ENCODE measurements at places on chromosomes 1 and 21.

- no peak for DNase-seq
Observed at GRCh38 chr1:207361889-207362288, 40.4 kb downstream of the CD55 start.

GRCh38 chr1:223208164-223209076, 65.4 kb upstream of the TLR5 start:
- no peak for DNase-seq

- DNase-seq, result peak; percentile 68
Observed at GRCh38 chr1:203296460-203297073, 8.8 kb upstream of the BTG2 start.

- no peak for DNase-seq
Observed at GRCh38 chr1:29575826-29576225, 339.5 kb downstream of the PTPRU start.

- no peak for DNase-seq
Observed at GRCh38 chr1:225413708-225414375, 14.0 kb downstream of the LBR start.

DNA sequence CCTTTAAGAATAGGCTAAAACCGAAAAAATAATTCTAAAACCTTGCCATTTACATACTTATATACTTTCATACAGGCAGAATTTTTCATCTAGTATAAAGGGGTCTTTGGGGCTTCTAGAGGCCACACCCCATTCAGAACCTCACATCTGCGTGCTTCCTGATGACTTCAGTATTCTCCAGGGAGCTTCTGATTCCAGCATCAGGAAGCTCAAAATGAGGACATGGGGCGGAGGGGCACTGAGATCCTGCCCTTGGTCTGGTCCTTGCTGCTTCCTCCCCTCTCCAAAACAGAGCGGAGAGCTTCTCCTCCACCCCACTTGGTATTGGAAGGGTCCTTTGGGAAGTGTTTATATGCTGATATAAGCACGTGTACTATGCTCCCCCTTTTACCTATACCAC, 13.8 kb downstream of the PAX7 start:
- no peak for DNase-seq

DNA sequence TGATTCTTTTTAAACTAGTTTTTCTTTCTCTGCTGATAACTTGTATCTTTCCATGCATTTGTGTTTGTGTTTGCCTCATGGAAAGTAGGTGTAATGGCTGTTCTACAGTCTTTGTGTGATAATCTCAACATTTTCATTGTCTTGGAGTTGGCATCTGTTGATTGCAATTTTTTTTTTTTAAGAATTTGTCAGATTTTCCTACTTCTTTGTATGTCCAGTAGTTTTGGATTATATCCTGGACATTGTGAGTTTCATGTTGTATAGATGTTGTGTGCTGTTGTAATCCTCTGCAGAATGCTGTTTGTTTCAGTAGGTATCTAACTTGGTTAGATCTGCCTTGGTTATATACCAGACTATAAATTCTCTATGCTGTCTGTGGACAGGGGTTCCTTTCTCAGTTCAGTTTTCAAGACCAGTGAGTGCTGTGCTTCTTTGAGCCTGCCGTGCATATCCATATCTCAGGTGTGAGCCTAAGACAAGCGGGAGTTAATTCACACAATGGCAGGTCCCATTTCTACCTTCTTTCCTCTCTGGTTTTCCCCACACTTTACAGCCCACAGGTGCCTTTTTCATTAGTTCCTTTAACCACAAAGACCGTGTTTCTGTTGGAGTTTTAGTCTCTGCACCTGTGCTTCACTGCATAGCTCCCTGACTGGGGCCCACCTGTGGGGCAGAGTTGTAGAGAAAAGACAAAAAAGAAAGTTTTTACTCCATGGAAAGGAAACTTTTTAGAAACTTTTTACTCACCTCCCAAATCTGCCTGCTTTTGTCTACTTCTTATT, 69.9 kb downstream of the ITSN1 start:
- no peak for DNase-seq

DNA sequence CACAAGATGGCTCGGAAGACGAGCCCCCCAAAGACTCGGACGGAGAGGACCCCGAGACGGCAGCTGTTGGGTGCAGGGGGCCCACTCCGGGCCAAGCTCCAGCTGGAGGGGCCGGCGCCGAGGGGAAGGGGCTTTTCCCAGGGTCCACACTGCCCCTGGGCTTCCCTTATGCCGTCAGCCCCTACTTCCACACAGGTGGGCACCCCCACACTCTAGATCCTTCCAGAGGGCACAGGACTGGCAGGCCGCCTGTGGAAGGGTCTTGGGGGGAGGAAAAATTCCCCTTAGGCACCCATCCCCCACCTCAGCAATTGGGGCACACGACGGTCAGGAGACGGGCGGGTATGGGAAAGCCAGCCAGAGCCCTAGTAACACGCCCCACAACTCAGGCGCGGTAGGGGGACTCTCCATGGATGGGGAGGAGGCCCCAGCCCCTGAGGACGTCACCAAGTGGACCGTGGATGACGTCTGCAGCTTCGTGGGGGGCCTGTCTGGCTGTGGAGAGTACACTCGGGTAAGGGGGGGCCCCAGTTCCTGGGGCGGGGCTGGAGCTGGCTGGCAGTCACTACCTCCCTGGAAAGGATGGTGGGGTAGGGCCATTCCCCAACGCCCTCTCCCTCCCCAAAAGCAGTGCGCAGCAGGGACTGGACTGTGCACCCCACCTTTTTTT, 16.1 kb downstream of the NOC2L start:
- DNase-seq, result peak; percentile 33

DNA sequence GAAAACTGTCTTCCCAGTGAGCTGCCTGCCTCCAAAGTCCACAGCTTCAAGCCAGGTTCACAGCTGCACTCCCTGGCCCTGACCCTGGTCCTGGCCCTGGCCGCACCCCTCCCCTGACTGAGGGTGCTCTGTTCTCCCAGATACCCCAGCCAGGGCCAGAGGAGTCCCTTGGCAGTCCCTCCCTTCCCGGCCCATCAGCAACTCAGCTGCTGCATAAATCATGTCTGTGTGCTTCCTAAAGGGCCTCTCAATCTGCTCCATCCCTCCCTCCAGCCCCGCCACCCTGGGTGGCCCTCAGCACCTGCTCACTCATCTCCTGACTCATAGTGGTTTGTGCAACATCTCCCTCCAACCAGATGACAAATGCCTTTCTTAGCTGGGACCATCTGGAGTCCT, 24.8 kb upstream of the C1orf174 start:
- no peak for DNase-seq

GRCh38 chr1:218711884-218712674, 366.9 kb downstream of the TGFB2 start:
- DNase-seq, result no peak

GRCh38 chr1:234602334-234603220, 7.4 kb downstream of the IRF2BP2 start:
- DNase-seq, result peak; percentile 94

DNA sequence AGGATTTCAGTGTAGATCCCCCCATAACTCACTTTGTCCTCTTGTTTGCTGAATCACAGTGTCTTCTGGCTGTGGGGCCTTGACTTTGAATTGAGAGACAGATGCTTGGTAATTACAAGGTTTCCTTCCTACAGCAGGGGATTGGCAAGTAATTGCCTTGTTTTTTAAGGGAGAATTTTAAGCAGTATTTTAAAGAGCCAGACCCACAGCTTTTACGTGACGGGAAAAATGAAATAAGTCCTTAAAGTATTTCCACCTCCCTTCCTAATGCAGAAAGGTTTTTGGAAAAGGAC, 41.0 kb downstream of the PGBD5 start:
- DNase-seq, result no peak

- peak; percentile 76 for DNase-seq
Observed at GRCh38 chr1:48619539-48619938, 147.5 kb upstream of the SPATA6 start.

DNA sequence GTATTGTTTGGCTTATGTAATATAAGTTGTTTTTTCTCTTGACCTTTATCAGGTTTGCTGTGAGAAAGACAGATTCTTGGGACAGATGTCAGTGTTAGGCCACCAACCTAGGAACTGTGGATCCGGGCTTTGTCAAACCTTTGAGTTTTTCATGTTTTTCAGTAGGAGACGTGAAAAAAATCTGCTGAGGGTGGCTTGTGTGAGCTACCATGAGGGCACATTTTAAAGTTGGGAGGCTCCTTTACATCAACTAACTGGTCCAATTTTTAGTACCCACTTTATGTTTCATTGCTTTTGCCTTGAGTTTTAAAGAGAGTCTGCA, 801 bp downstream of the RPS6KC1 start:
- DNase-seq, result no peak

GRCh38 chr1:151756291-151756690, 7.0 kb downstream of the MRPL9 start:
- peak; percentile 9 for DNase-seq

GRCh38 chr1:220013497-220013896, 32.8 kb downstream of the EPRS1 start:
- peak; percentile 12 for DNase-seq

GRCh38 chr1:214581785-214582184, 21.2 kb upstream of the CENPF start:
- DNase-seq, result peak; percentile 56

GRCh38 chr1:25106352-25106751, 126.0 kb downstream of the SYF2 start:
- peak; percentile 10 for DNase-seq

DNA sequence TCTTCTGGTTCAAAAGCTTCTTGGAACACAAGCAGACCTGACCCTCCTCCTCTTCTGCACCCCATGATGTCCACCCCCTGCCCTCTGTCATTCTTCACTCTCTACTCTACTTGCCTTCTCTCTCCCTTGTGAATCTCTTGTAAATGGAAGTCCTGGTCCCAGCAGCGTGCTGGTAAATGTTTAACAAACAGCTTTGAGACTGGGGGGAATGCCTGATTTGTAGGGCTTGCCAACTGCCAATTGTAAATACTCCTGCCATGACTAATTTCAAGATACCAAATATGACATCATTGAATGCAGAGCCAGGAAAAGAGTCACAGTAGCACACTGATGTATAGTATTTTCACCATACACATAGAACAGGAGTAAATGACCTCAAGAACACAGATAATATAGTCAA, 40.9 kb upstream of the LRRN2 start:
- peak; percentile 7 for DNase-seq

GRCh38 chr1:238466459-238466858, 575.7 kb upstream of the ZP4 start:
- DNase-seq, result peak; percentile 64

GRCh38 chr21:33324291-33325221, at the start of gene IFNAR1:
Gene IFNAR1 (plus strand): TSS chr21:33324970. CDS start chr21:33325056, 86 bp downstream.
- peak; percentile 100 for DNase-seq

GRCh38 chr1:77948841-77949424, 29.9 kb downstream of the FUBP1 start:
- DNase-seq, result peak; percentile 58

- DNase-seq, result no peak
Observed at GRCh38 chr1:248825136-248825535, 579 bp downstream of the SH3BP5L start.

- no peak for DNase-seq
Observed at GRCh38 chr1:171212607-171213351, 27.7 kb downstream of the FMO2 start.

DNA sequence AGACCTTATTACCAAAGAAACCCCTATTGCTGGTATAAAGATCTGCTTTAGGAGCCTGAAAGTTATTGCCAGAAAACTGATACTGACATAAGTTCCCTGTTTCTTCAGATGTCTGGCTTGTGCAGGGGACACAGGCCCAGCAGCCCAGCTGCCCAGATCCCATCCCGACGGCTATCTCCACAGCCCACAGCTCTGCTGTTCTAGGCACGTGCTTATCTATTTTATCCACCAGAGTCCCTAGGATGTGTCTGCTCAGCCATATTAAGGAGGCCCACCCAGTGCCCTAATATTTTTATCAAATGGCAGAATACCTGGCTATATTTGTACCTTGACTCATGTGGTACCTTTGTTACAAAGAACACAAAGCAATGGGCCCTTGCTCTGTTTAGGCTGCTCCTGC, 58.9 kb downstream of the DDX20 start:
- DNase-seq, result no peak

- no peak for DNase-seq
Observed at GRCh38 chr1:22563671-22564602, 648 bp downstream of the EPHA8 start.

DNA sequence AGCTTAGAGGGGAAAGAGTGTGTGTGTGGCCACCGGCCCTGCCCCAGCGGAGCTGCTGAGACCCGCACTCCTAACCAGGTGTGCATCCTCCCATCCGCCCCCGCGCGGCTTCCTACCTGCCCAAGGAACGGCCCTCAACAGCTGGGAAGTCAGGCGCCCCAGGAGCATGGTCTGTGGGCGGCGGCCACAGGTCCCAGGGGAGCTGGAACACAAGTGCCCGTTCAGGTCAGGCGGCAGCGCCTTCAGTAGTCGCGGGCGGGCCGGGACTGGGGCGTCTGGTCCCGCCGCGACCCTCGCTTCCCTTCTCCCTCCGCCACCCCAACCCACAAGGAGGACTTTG, 448 bp downstream of the AURKAIP1 start:
- peak; percentile 53 for DNase-seq

DNA sequence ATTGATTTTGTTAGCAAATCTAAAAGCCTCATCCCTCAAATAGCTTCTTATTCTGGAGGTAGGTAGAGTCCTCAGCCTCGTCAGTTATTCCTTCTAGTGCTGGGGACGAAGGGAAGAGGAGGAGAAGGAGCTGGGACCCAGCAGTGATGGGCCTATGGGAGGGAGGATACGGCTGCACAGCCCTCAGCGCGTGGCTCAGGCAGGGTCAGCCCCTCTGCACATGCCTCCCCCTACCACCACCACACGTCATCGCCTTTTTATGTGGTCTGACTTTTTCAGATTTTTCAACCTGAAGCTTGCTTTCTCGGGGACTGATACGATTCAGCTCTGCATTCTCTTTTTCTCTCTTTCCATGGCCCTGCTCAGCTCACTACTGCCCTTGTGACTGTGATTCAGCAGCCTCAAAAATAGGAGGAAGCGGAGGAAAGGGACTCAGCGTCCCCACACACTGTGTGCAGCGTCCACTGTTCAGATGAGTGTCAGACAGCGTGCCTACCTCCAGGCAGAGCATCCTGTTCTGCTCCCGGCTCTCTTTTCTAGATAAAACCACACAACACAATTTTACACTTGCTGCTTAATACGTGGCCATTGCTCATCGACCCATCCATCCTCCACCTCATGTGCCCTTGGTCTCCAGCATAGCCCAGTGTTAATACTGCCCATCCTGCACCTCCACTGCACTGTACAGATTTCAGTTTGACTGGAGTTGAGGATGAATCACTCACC, 827 bp downstream of the OR2B11 start:
- DNase-seq, result no peak

DNA sequence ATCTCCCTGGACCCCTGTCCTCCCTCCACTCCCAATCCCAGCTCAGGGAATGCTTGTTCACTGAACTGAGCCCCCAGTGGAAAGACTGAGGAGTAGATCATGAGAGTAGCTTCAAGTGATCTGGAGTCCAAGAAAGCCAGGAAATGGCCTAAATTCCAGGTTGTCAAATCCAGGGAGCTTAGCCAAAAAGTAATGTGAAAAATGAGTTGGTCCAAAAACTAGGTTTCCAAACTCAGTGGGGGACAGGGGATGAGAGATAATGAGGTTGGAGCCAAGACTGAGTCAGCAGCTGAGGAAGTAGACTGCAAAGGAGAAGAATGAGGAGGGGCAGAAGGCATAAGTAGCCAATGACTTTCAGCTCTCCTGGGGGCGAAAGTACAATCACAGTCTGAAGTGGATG, 284.1 kb upstream of the BEND5 start:
- peak; percentile 3 for DNase-seq
